ENCODE measurements at places on chromosomes 7 and 10.

GRCh38 chr7:93352881-93353280 is 120.7 kb downstream of the VPS50 start:
- DNase-seq, result no peak

DNA sequence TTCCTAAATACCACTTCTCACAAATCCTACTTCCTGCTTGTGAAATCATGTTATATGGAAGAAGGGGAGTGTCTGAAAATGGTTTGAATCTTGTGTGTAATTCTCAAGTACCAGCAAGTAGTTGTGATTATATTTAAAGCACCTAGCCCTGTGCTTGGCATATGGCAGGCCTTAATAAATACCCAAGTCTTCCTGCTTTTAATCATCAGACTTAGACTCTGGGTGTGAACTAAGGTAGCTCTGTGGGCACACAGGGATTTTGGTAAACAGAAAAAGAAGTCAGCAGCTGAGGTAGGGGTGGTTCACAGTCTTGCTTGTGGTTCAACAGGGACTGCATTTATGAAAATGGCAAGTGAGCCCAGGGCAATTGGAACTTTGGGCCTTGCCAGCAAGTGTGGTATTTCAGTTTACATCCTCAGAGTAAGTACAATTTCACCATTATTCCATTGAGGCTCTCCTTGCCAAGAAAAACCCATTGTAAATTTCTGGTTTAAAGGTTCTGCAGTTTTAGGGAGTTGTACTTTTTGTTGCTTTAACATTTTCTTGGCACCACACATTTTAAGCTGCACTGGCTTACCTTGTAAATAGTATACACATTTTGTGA is 215.5 kb downstream of the AUTS2 start:
- no peak for DNase-seq

DNA sequence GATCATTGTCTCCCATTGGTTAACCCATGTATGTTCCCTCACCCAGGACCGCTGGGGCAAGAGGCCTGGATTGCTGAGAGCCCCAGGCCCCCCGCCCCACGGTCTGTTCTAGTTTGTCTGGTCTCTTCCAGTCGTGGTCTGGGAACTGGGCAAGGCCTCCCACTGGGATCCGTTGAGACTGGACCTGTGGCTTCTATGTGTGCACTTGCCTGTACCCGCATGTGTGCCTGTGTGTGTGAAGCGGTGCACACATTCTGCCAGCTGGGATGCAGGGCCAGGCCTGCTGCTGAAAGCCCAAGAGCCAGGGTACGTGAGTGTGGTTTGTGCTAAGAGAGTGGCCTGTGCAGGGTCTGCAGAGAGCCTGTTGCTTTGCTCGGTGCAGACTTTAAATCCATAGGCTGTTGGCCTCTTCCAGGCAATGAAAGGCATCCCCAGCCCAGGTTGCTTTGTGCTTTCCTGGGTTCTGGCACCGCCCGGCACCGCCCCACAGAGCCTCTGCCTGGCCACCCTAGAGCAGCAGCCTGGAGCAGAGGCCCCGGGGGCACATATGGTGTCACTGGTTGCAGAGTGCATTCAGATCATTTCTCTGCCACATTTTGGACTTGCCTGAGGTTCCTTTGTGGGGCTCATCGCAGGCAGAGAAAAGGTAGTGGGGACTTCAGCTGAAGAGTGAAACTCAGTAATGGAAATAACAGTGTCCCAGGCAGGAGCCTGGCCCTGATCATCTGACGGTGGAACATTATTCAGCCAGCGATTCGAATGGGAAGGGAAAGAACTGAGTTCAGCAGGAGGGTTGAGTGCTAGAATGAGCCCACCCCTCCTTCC is 215.5 kb downstream of the GLRX3 start:
- DNase-seq, result no peak

DNA sequence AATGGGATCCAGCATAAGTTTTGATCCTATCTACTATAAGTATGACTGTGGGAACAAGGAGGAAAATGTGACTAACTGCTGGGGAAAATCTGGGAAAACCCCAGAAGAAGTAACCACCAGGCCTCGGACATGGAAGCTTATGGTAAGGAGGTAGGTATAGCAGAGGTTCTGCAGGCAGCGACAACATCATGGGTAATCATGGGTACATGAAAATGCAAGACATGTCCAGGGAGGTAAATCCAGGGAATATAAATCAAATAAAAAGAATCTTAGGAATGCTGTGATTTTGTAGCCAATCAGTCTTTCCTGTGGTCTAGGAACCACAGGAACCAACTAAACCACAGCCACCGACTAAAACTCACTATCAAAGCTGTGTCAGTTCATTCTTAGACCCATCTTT is 168.3 kb upstream of the NPY start:
- DNase-seq, result no peak

- no peak for DNase-seq
Measured at GRCh38 chr10:103915796-103916195, 2.2 kb downstream of the STN1 start.

GRCh38 chr10:108582888-108583287 is 1340.4 kb downstream of the XPNPEP1 start:
- DNase-seq, result no peak

- no peak for DNase-seq
Measured at GRCh38 chr7:15749631-15750030, 63.1 kb upstream of the MEOX2 start.

DNA sequence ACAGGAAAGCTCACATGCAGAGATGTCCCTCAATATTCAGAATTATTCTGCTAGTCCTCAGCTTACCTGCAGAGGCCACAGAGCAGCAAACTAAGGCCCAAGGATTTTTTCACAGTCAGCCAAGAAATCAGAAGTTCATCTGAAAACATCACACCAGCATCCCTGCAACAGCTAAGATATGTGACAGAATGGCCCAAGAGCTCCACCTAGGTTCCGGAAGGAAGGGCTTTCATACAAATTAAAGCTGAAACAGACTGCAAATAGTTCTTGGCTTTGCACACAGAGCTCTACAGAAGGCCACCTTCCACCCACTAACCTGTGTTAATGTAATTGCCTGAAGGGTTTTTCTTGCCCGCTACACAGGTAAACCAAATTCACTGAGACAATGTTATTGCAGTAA is 438.8 kb upstream of the C7orf33 start:
- no peak for DNase-seq

GRCh38 chr7:157009170-157009777 is 1.2 kb downstream of the MNX1 start:
- DNase-seq, result no peak

DNA sequence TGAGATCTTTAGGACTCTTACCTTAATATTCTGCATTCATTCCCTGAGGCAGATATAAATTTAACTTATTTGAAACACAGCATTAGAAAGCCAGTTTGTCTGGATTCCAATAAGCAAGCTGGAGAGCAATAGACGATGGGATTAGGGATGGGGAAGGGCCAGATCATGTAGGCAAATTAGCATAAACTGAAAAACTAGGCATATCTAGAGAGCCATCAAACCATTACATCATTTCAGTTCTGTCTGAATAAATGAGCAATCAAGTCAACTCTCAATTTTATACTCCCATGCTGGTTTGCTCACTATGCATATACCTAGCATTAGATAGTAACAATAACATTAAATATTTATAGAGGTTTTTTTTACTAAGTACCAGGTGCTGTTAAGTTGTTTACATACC is 583.6 kb upstream of the LRRN3 start:
- DNase-seq, result no peak
